T-helper 17 cell (primary cell): ENCODE measurements at places on chromosomes 3 and 15. TPM values are rescaled to one million over a fixed set of nuclear protein-coding genes. Genes with fewer than 3 reads are reported as not detected.

DNA sequence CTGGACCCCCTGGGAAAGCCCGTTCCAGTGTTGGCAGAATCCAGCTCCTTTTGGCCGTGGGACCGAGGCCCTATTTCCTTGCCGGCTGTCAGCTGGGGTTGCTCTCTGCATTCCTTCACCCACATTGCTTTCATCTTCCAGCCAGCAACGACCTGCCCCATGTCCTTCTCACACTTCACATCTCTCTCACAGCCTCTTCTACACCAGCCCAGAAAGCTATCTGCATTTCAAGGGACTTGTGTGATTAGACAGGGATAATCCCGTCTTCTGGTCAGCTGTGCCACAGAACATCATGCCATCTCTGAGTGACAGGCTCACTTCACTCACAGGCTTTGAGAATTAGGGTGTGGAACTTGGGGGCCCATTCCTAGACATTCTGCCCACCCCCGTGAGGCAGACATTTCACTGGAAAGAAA, 16.4 kb downstream of the EFCC1 start:
- DNase-seq, result no peak

DNA sequence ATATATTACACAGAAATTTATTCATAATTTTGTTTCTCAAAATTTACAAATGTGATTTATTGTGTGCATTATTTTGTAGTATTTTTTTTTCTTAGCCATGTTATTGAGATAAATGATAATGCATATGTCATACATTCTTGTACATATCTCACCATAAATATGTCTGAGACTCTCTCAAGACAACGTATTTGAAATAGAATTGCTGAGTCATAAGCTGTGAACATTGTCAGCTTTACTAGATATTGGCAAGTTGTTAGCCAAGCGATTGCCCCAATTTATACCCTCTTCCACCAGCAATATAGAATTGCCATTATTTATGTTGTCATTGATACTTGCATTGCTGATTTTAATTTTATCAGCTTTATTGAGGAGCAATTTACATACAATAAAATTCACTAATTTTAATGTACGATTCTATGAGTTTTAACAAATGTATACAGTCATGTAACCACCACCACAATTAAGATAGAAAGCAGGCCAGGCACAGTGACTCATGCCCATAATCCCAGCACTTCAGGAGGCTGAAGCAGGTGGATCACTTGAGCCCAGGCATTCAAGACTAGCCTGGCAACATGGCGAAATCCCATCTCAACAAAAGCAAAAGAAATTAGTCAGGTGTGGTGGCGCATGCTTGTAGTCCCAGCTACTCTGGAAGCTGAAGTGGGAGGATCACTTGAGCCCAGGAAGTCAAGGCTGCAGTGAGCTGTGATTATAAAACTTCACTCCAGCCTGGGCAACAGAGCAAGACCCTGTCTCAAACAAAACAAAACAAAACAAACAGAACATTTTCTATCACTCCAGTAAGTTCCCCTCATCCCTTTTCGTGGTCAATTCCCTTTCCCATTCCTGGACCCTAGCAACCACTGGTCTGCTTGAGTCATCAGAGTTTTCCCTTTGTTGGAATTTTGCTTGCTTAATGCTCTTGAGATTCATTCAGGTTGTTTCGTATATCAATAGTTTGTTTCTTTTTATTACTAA, 373.1 kb downstream of the MFSD1 start:
- no peak for DNase-seq

GRCh38 chr15:67098768-67099282, 33.4 kb downstream of the SMAD3 start:
- DNase-seq, result no peak

DNA sequence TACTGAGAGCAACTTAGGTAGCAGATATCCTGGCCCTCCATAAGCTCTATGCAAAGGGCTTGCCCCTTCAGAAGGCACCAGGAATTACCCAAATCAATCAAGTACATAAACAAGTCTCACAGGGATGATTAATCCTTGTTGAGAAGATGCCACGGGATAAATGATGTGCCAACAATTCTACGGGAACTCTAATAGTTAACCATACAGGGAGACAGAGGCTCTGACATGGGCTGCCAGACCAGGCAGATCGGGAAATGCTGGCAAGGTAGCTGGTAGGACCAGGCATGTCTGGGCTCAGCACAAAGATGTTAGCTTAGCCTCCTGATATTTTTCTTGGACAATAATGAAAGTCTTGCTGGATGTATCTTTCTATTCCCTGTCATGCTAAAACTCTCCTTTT, 249.3 kb upstream of the THBS1 start:
- no peak for DNase-seq

DNA sequence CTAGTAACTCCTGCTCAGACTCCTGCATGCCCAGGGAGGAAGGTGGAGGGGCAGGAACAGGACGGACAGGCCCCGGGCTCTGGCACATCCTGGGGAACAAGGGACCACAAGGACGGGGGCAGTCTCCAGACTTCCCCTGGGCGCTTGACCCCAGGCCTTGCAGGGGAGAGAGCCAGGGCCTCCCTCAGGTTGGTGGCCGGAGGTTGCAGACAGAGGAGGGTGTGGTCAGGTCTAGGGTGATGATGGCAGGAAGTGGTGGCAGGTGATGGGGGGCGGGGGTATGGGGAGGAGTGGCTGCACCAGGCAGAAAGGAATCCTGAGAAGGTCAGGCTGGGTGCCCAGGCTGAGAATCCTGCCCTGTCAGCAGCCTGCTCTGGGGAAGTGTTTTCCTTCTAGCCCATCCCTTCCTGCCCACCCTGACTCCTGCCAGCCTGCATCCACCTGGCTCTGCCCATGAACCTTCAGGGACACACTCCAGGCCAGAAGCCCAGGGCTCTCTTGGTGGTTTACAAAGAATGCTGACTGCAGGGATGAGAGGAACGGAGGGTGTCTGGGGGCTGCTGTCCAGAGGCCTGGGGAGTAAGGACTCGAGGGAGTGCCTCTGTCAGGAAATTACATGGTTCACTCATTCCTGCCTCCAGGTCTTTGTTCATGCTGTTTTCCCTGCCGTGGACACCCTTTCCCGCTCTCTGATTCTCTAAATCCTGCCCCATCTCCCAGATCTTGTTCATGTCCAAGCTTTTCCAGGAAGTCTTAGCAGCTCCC, 15.8 kb downstream of the LOXL1 start:
- no peak for DNase-seq

GRCh38 chr3:17743658-17743995, 1.2 kb upstream of the TBC1D5 start:
- no peak for DNase-seq

- no peak for DNase-seq
Observed at GRCh38 chr3:126551839-126552687, 6.7 kb downstream of the C3orf22 start.

DNA sequence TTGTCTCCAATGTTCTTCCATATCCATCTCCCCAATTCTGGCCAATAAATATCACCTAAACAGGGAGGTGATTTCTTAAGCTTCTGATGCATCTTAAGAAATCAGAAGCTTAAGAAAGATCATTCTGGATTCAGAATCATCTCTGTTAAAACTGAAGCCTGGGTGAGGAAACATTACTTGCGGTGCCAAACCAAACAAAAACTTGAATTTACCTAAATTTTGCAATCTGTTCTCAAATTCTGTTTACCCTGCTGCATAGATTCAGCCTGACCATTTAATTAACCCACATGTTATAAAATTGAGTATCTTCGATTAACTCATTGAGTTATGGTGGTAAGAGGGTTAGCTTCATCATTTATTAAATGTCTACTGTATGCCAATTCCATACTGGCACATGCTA, 204.4 kb upstream of the ZNF385D start:
- DNase-seq, result no peak

DNA sequence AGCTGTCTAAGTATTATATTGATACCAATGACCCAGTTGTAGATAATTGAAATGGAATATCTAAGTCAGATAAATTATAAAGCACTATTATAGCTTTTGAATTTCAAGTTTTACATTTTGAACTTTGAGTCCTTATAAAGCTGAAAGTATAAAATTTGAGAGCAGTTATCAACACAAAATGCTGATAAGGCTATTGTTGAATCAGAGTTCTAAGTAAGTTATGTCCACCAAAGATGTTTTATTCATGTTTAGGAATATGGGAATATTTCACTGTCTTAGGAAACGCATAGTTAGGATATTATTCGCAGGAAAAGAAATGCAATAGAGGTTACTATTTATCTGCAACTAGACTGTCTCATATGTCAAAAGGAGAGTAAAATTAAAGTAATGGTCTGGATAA, 29.4 kb downstream of the ZPLD1 start:
- no peak for DNase-seq

DNA sequence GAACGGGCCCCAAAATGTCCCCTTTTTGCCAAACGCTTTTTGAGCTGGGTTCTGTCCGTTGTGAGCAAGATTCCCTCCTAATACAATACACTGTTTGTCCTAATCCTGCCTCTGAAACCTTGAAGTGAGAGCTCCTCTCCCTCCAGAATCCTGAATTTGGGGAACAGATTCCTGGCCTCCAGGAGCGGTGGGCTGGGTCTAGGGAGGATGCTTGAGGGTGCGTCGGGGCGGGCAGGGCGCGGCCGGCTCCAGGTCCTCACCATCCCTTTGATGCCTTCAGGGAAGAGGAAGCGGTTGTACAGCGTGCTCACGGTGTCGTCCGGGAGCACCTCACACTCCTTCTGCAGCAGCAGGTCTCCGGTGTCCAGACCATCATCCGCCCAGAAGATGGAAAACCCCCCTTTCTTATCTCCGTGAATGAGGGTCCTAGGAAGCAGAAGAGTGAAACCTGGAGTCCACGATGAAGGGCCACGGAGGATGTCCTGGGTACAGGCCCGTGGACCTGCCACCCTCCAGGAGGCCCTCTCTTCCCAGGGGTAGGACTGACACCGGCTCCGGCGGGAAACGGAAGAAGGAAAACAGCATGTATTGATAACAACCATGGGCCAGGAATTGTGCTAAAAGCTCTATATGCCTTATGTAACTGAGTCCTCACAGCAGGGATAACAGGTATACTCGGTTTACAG, 23.2 kb downstream of the ALDH1L1 start:
- DNase-seq, result no peak

- DNase-seq, result no peak
Observed at GRCh38 chr3:64892671-64893309, 205.0 kb upstream of the ADAMTS9 start.

DNA sequence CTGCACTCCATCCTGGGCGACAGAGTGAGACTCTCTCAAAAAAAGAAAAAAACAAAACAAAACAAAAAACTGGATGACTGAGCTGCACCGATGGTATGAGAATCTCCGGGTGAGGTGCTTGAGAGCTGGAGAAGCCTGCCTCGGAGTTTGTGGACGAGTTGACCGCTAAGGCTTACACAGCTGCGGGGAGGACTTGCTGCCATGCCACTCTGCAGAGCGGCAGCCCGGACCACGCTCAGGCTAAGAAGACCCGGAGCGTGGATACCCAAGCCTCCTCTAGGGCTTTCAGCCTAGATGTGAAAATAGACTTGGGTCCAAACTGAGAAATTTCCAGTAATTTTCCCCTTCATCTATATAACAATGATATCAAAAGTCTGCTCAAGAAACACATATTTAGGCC, 16.0 kb downstream of the NRROS start:
- DNase-seq, result no peak

GRCh38 chr3:185912929-185913901, 24.6 kb downstream of the TRA2B start:
- no peak for DNase-seq

DNA sequence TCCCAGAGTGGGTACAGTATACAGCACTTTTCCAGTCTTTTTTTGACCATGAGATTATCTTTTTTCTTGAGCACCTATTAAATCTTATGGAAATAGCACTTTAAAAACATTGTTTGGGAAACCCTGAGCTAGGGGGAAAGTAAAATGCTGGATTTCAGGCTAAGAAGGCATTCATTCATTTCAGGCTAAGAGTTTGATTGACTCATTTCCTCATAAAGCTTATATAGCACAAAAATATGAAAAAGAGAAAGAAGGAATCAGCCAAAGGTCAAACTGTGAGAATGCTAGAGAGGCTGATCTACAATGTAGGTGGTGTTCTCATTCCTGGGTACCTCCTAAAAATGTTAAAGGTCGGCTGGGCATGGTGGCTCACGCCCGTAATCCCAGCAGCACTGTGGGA, 10.5 kb downstream of the TTC23 start:
- no peak for DNase-seq

GRCh38 chr15:48416301-48416700, 85.1 kb downstream of the DUT start:
- no peak for DNase-seq

GRCh38 chr15:69557707-69558409, 105.2 kb downstream of the RPLP1 start:
- no peak for DNase-seq

GRCh38 chr3:193573403-193574191, 18.9 kb upstream of the ATP13A4 start:
- no peak for DNase-seq

DNA sequence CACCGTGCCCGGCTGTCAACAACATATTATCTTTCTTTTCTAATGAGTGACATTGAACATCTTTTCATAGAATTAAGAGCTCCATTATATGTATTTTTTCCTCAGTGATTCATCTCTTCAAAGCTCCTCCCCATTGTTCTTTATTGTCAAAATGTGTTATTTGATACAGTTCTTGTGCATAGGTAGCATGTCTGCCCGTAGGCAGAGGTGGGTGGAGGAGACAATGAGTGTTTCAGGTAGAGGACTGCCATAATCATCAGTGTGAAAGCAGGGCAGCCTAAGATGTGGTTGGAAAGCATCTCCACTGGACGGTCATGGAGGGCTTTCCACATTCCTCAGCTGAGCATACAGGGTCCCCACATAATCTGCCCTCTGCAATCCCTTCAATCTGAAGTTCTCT, 452.0 kb upstream of the MCTP2 start:
- DNase-seq, result no peak

DNA sequence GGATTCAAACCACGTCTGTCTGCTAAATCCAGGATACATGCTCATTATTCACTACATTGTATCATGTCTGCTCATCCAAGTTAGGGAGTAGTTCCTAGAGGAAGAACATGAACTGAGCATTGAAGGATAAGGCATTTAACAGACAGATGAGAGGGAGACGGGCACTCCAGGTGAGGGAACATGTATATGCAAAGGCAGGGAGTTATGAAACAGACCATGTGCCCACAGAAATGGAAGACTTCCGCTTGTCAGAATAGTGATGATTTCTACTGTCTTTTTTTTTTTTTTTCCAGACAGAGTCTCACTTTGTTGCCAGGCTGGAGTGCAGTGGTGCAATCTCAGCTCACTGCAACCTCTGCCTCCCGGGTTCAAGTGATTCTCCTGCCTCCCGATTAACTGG, 5.0 kb upstream of the NDUFAF1 start:
- DNase-seq, result no peak

- DNase-seq, result no peak
Observed at GRCh38 chr15:55820043-55820442, 77.1 kb upstream of the PRTG start.

GRCh38 chr3:61353382-61353781, 102.1 kb upstream of the FHIT start:
- DNase-seq, result no peak

TSC22D2 gene
- 51.6 TPM for total RNA-seq

RAB6B gene
- 1.8 TPM for total RNA-seq

TGM4 gene
- total RNA-seq, result not detected

PAK6 gene
- not detected for total RNA-seq

CCDC12 gene
- total RNA-seq, result 75.8 TPM

FGF12 gene
- total RNA-seq, result 0.35 TPM

NME9 gene
- total RNA-seq, result 0.60 TPM

CASR gene
- 1.3 TPM for total RNA-seq

SERINC4 gene
- total RNA-seq, result not detected

CCDC51 gene
- total RNA-seq, result 4.1 TPM

LINS1 gene
- 53.5 TPM for total RNA-seq
